ENCODE measurements at places on chromosomes 5 and 9.

GRCh38 chr9:82799286-82799685 lies 263.7 kb downstream of the RASEF start:
- DNase-seq = no peak

- no peak for DNase-seq
Measured at GRCh38 chr5:142830241-142831008, 60.2 kb downstream of the ARHGAP26 start.

- no peak for DNase-seq
Measured at GRCh38 chr5:34841816-34842215, 2.9 kb downstream of the TTC23L start.

DNA sequence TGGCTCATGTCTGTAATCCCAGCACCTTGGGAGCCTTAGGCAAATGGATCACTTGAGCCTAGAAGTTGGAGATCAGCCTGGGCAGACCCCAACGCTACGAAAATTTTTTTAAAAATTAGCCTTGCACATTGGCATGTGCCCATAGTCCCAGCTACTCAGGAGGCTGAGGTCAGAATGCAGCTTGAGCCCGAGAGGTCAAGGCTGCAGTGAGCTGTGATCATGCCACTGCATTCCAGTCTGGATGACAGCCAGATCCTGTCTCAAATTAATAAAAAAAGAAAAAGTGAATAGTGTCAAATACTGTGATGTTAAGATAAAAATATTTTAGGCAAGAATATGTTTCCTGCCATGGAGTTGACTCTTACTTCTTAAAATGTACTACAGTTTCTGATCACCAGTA lies 5.3 kb downstream of the FBN2 start:
- DNase-seq = no peak

DNA sequence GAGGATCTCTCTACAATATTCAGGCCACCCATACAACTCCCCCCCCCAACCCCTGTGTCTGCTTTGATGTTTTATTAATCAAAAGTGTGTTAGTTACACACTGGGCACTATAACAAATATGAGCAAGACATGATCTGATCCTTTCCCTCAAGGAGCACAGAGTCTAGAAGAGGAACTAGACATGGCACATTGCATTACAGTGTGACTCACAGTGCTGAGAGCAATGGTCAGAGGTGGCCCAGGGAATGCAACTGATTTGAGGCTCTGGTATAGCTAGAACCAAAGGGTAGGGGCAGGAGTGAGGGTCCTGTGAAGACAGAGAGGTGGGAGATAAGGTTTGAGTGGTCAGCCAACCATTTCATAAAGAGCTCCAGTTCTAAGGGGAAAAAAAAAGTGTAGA lies 539.2 kb downstream of the ACTL7B start:
- DNase-seq = no peak

- no peak for DNase-seq
Measured at GRCh38 chr5:169831331-169831730, 149.0 kb downstream of the INSYN2B start.

GRCh38 chr9:91714874-91715615 lies 235.0 kb downstream of the ROR2 start:
- no peak for DNase-seq

Data from stimulated activated naive CD4-positive, alpha-beta T cell treated with Interleukin-2 at 50 U/mL for 16 hours (primary cell).